ENCODE measurements at places on chromosomes 1 and 21.

GRCh38 chr1:42746436-42747105 lies 6.5 kb upstream of the CLDN19 start:
- no peak for DNase-seq

DNA sequence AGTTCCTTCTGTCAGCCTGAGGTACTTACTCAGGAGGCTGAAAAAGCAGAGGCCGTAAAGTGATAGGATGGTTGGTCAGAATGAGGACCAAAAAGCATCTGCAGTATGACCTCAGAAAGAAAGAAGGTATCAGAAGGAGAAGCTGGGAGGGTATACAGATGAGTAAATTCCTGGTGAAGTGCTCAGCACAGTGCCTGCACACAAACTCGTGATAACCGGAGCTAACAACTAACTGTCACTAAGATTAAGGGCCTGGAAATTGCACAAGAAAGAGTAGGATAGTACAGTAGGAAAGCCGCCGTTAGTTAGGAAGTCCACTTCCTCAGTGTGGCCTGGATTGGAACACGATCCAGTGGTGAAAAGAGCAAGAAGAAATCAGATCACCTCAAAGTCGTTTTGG lies 62.6 kb downstream of the VPS26C start:
- no peak for DNase-seq

GRCh38 chr1:26754086-26754874 lies 33.5 kb upstream of the PIGV start:
- DNase-seq: no peak

DNA sequence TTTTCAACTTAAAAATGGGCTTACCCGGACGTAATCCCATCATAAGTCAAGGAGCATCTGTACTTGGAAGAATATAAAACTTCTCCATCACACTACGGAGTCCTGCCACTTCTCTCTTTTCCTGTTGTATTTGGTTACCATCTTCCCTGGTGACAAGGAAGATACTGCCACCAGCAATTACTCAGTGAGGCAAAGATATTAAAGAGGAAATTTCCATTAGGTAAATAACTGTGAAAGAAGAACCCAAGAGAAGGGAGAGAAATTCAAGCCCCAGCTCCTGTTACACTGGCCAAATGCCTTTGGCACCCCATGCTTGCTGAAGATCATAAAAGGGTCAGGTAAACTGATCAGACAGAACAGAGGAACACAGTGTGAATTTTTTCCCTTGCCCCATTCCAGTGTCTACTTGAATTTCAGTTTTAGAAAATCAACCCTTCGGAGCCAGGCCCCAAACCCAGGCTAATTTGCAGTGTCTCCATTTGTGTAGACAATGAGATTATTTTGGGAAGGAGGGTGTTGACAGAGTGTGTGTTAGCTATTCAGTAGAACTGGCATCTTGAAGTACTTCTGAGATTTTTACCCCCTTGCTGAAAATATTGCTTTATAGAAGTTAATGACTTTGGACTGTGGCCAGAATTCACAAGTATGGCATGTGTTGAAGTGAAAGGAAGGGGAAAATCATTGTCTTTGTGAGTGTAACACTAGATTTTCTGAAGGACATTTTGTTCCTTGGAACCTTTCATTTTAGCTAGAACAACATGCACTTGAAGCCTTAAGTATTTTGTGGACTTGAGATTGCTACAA lies 167.1 kb downstream of the DHRS3 start:
- DNase-seq: peak; percentile 86

DNA sequence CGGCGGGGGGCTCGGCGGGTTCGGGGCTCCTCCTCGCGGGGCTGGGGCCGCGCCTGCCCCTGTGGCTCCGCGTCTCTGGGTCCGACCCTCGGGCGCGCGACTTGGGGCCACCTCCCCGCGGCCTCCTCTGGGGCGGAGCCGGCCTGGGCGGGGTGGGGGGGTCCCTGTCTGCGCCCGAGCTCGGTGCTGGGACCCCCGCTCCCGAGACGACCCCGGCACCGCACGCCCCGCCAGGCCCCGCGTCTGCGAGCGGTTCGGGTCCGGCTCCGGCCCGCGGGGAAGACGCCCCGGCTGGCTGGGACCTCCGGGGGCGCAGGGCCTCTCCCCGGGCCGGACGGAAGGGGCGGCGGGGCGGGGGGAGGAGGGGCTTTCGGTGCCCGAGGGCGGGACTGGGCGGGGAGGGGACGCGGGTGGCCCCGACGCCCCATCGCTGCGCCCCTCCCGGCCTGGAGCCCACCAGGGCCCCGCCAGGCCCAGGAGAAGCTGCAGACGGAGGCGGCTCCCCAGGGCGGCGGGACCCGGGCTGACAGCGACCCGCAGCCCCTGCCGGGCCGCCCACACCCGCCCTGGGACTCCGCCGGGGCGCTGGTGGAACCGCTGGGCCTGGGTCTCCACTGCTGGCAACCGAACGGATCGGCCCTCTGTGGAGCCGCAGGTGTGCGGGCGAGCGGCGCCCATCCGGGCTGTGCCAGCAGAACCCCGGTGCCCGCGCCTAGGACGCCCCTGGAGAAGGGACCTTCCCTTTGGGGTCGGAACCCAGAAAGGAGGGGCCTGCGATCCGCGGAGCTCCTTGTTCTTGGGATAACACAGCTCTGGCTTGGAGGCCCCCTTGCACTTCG lies 610 bp downstream of the COL6A2 start:
- no peak for DNase-seq

DNA sequence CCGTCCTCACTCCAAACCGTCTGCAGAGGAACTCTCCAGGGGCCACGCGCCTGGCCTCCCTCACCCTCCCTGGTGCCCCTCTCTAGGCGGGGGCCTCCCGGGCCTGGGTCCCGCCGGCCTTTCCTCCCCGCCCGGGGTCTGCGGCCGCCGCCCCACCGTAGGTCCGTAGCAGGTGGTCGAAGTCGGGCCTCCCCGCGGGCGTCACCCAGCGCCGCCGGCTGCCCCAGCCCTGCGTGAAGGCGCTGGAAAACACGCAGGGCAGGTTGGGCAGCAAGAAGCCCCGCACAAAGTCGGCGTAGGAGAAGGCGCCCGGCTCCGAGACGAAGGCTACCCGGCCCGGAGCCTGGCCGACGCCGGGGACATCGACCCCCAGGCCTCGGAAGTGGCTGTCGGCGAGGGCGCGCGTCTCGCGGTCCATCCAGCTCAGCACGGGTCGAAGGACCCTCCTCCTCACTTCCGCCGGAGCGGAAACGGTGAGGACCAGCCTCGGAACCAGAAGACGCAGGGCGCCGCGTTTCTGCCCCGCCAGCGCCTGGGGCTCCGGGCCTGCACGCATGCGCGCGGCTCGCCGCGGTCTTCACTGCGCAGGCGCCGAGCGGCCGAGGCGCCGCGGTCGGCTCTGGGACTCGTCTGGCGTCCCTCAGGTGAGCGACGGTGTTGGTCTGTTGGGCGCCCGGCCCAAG lies at the start of the genes JMJD4 and SNAP47:
Gene JMJD4 (minus strand): TSS at position 447 of the 683 bp plus-strand sequence. CDS start 29 bp downstream, at position 418.
Gene SNAP47 (plus strand): TSS at position 580 of the 683 bp plus-strand sequence. CDS start 12,302 bp downstream, outside the sequence.
- peak; percentile 86 for DNase-seq

- no peak for DNase-seq
Measured at GRCh38 chr1:223216074-223216473, 73.0 kb upstream of the TLR5 start.

DNA sequence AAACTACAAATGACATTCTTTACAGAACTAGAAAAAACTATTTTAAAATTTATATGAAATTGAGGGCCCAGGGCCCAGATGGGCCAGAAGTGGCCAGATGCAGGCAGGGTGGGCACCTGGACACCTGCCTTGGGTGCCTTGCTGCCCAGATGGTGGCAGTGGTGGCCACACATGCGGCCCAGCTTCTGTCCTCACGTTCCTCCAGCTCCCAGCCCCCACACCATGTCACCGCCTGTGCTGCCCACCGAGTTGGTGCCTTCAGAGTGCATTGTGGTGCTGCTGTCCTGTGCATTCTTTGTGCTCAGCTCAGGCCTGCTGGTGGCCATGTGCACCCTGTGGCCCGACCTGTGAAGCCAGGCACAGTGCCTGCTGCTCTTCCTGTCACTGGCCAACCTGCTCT lies 216.8 kb upstream of the CXADR start:
- no peak for DNase-seq

DNA sequence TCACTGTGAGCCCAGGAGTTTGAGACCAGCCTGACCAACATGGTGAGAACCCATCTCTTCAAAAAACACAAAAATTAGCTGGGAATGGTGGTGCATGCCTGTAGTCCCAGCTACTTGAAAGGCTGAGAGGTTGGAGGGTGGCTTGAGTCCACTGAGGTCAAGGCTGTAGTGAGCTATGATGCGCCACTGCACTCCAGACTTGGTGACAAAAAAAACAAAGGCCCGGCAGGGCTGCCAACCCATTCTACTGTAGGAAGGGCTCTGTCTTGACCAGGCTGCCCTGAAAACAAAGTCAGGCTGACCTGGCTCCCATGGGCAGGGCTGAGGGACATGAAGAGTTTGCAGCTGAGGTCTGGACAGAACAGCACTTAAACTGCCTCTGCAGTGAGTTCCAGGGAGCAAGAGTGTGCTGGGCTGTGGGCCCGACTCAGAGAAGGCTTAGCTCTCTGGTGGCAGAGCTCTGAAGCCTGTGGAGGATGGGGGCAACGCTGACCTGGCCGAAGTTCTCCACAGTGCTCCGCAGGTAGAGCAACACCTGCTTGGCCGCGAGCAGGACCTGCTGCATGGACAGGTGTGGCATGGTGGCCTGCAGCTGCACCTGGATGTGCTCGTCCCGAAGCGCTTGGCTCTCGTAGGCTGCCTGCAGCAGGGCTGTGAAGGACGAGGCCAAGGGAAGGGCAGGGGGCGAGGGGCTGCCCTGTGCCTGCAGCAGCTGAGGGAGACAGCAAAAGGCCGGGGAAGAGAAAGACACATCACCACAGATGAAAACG lies 42.4 kb downstream of the URB1 start:
- no peak for DNase-seq

DNA sequence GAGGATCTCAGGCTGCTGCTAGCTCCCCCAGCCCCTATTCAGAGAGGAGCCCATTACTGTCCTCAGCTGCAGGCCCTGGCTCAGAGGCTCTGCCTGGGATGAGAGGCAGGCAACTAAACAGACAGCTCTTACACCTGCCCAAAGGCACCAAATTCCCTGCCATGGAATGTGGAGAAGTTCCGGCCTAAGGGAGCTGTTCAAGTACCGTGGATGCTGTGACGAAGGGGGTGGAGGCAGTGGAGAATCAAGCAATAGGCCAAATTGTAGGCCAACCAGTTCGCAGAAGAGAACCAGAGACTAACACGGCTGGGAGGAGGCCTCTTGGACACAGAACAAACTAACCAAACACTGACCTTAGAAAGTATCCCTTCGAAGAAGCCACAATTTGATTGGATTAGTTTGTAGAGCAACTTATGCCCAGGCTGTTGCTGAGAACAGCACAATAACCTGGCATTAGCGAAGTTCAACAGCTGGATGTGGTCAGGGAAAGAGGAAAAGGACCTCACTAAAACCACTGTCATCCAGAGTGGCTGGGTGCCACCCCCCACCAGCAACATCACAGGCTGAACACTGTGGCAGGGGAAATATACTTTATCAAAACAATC lies 3.6 kb downstream of the C1orf174 start:
- DNase-seq: no peak

- no peak for DNase-seq
Measured at GRCh38 chr1:65344171-65344814, 35.0 kb downstream of the DNAJC6 start.

GRCh38 chr1:11595285-11595684 lies 58.9 kb downstream of the FBXO2 start:
- DNase-seq: no peak

GRCh38 chr1:9595156-9595967 lies 6.7 kb downstream of the TMEM201 start:
- DNase-seq: no peak

DNA sequence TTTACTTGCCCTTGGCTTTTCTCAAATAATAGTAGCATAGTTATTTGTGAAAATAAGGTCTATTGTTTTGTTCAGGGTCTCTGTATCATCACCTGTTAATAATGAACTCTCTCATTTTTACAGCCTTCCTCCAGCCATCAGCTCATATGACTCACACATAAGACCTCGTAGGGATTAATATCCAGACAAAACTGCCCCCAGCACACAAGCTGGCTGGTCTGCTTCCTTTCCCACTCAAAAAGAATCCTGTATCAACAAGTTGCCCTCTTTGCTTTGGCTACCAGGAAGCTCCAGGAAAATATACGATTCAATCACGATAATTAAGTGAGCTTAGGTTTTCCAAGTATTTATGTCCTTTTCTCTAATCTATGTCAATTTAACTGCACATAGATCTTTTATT lies 119.2 kb downstream of the DMRTB1 start:
- DNase-seq: no peak

DNA sequence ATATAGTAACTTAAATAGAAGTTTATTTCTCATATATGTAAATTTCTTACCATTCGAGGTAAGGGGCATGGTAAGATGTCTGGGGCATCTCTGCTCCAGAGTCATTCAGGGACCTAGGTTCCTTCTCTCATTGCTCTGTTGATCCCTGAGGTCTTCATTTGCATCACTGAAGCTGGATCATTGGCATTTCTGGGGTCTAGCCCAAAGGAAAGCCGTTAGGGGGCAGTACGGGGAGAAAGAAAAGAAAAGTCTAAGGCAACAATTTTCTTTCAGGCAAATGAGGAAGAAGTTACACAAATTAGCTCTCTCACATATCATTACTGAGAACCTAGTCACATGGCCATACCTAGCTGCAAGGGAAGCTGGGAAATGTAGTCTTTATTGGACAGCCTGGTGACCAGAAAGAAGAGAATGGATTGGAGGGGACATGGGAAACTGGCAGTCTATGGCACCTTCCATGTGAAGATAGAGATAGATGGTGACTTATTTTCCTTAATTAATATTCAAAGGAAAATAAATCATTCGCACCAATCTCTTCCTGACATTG lies 10.2 kb upstream of the SUSD4 start:
- DNase-seq: no peak

- DNase-seq: no peak
Measured at GRCh38 chr1:39958403-39959200, 3.7 kb downstream of the MFSD2A start.

- no peak for DNase-seq
Measured at GRCh38 chr1:2344121-2344681, 47.2 kb downstream of the MORN1 start.

DNA sequence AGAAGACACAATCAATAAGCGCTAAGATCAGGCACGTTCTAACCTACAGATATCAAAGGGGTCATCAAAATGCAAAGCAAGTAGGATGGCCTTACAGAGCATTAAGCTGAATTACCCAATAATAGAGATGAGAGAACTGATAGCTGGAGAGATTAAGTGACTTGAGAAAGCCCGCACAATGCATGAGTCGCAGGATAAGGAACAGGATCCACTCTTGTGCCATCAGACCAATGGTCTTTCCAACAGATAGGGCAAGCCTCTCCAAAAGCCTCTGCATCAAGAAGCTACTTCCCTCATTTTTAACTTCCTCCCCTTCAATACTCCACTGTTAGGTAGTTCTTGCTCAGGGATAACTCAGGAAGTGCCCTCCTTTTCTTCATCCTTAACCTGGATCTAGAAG lies 2.6 kb downstream of the CHML start:
- DNase-seq: no peak

GRCh38 chr1:20334103-20334502 lies 43.4 kb downstream of the VWA5B1 start:
- no peak for DNase-seq

- DNase-seq: no peak
Measured at GRCh38 chr1:85846706-85847105, 138.5 kb upstream of the ZNHIT6 start.

DNA sequence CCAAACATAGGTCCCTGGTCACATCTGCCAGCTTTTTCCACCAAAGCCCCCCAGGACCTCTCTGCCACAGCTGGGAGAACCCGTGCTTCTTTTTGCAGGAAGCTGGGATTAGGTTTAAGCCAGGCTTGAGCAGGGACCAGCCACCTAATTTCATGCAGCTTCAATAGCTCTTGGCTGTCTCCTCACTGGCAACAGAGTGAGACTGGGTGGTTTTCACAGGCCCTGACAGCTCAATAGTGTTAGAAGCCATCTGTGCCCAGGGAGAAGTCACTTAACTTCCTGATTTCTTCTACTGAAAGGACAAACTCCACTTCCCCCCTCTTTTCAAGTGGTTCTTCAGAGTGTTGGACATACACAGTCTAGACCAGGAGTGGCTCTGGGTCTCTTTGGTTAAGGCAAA lies 20.4 kb upstream of the SRSF4 start:
- DNase-seq: no peak

Measured in gastrocnemius medialis (tissue), 4 donors.